Activated T-cell treated with anti-CD3 and anti-CD28 coated beads for 24 hours (primary cell): ENCODE measurements at places on chromosomes 4 and X.

DNA sequence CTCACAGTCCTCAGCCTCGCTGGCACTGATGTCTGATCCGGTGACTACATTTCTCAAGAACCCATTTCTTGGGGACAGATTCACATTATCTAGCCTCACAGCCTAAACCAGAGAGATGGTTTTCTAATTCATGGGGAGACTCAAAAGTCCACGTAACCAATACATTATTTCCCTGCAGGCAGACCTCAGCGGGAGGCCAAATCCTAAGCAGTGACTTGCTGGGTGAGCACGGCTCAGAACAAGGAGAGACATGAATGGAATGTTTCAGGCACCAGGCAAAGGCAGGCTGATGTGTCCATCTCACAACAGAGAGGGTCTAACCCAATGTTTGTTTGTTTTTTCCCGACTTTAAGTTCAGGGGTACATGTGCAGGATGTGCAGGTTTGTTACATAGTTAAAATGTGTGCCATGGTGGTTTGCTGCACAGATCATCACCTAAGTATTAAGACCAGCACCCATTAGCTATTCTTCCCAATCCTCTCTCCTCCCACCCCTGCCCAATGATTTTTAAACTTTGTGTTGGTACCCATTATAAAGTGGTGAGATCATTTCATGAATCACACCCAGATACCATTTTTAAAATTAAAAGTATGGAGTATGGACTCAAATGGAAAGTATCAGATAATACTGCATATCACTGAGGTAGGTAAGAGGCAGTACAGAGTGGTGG lies 53.3 kb downstream of the SCD5 start:
- DNase-seq = no peak

GRCh38 chr4:86011117-86011516 lies 348.7 kb downstream of the MAPK10 start:
- DNase-seq = no peak

DNA sequence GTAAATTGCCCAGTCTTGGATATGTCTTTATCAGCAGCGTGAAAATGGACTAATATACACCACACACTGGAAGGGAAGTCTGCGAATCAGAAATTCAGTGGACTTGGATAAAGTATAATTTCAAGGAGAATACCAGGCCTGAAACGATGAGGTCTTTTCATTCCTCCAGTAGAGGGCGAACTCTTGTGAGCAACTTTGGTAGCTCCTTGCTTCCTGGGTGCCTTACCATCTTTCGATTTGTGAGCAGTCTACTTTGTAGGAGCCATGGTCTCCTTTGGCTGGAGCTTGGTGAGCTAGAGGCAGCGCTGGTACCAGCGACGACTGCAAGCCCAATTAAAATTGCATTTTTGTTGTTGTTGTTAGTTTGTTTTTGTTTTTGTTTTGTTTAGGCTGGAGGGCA lies 791.9 kb downstream of the FAT4 start:
- no peak for DNase-seq

- DNase-seq = no peak
Observed at GRCh38 chrX:143615851-143616250, 20.1 kb downstream of the SLITRK4 start.

- DNase-seq = no peak
Observed at GRCh38 chr4:54541426-54542118, 116.2 kb upstream of the KIT start.

- no peak for DNase-seq
Observed at GRCh38 chr4:39970671-39971640, 6.8 kb downstream of the PDS5A start.

DNA sequence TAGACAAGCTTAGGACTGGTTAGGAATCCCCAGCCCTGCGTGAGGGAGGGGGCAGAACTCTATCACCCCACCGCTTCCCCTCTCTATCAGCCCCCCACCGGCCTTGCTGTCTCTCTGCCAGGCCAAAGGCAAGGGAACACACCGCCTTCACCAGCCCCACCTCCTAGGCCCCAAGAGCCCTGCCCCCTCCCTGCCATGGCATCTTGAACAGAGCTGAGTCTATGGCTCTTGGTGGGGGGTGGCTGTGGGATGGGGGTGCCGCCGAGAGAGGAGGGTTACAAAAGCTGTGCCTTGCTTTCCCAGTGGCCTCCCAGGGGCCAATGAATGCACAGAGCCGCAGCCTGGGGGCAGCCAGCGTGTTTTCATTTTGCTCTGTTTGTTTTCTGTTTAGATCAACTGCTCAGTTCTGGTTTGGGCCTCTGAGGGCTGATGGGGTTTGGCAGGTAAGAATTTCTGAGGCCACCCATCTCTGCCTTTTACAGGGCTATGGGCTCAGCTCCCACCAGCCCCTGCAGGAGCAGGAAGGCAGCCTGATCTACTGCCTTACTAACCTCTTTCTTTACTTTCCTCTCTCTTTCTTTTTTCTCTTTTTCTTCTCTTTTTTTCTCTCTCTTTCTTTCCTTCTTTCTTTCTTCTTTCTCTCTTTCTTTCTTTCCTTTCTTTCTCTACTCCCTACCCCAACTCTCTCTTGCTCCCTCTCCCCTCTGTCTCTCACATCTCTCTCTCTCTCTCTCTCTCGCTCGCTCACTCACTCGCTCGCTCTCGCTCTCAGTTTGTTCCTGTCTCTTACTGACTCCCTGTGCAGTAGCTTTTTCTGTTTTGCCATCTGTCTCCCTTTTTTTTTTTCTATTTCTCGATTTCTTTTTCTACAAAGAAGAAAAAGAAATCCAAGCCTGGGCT lies 128.3 kb downstream of the PJA1 start:
- DNase-seq = no peak

DNA sequence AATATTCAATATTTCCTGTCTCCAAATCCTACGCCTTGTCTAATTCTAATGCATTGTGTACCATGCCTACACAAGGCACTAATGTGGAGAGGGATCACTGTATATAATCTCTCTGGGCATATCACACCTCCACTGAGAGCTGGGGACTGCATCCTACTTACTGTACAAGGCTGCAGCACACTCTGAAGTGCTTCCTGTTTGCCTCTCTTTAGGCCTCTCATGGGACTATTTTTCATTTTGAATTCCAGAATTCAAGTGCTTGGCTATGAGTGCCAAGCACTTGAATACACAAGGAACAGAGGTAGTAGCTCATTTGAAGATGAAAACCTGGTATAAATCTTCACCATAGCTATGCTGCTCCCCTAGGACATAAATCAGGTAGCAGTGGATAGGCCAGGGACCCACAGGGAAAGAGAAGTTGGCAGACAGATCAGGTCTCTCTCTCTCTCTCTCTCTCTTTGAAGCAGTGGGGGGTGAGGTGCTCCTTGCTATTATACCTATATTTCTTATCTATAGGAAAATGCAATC lies 229.7 kb upstream of the MBNL3 start:
- DNase-seq = no peak

DNA sequence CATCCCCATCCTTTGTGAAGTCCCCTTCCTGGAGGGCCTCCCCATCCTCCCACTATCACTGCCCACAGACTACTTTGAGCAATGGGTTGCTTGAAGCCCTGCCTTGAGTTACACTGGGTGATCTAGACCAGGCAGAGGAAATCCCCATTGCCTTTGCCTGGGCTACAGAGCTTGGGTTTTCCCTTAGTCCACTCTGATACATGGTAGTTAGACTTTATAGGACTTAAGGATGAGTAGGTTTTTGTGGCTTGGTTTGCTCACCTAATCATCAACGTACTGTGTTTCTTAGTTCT lies 56.6 kb downstream of the TMEM131L start:
- DNase-seq = no peak

- no peak for DNase-seq
Observed at GRCh38 chr4:5118994-5119835, 67.9 kb downstream of the STK32B start.

DNA sequence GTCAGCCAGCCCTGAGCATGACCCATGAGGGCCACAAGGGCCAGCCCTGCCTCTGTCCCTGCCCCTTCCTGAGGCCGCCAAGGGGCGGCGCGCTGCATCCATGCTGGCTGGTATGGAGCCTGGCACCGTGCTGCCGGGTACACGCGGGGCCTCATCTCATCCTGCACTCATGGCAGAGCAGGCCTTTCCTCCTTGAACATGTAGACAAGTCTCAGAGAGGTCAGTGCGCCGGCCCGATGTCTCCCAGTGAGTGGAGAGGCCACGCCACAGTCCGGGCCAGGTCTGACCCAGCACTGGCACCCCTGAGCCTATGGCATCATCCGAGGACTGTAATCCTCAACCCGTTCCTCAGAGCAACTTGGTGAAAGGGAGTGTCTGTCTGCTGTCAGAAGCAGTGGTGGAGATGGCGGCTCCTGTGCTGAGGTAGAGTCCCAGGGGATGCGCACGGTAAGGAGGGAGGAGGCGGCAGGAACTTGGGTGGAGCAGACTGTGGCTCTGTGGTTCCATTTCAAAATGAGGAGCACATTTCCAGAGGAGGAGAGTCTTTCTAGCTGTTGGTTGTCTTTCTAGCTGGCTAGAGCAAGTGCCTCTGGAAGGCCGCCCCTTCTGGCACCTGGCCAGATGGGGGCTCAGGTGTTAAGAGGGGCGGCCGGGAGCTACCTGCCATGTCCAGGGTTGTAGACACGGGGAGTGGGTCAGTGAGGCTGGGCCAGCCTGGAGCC lies 32.8 kb downstream of the TRMT44 start:
- DNase-seq = no peak
